ENCODE measurements at places on chromosomes 7 and 10. TPM values are rescaled to one million over a fixed set of nuclear protein-coding genes. Genes with fewer than 3 reads are reported as not detected.

Gene OR9A4
- not detected for total RNA-seq

Gene NPTX2
- total RNA-seq, result under 0.01 TPM

Gene ZNF783
- 6.6 TPM for total RNA-seq

Gene CCAR1
- total RNA-seq, result 52.8 TPM

Gene IGFBP1
- total RNA-seq, result 0.59 TPM

Gene TEX36
- not detected for total RNA-seq

Gene AQP1
- 1.6 TPM for total RNA-seq
